ENCODE measurements at places on chromosomes 6 and 20.
A peak's percentile ranks its signal among the peaks of the same experiment; 100 is the strongest.

- no peak overlapping the region for H3K4me3 ChIP-seq
- DNase-seq = no peak
- no peaks in the 10 kb centered on the region for H3K36me3 ChIP-seq
- H3K4me1 ChIP-seq = no peaks in the 10 kb centered on the region
- H3K27ac ChIP-seq = no peak overlapping the region
- H3K27me3 ChIP-seq = peaks cover 3% of the 10 kb centered on the region
Measured at GRCh38 chr6:105769987-105770386, 316.1 kb upstream of the PRDM1 start.

DNA sequence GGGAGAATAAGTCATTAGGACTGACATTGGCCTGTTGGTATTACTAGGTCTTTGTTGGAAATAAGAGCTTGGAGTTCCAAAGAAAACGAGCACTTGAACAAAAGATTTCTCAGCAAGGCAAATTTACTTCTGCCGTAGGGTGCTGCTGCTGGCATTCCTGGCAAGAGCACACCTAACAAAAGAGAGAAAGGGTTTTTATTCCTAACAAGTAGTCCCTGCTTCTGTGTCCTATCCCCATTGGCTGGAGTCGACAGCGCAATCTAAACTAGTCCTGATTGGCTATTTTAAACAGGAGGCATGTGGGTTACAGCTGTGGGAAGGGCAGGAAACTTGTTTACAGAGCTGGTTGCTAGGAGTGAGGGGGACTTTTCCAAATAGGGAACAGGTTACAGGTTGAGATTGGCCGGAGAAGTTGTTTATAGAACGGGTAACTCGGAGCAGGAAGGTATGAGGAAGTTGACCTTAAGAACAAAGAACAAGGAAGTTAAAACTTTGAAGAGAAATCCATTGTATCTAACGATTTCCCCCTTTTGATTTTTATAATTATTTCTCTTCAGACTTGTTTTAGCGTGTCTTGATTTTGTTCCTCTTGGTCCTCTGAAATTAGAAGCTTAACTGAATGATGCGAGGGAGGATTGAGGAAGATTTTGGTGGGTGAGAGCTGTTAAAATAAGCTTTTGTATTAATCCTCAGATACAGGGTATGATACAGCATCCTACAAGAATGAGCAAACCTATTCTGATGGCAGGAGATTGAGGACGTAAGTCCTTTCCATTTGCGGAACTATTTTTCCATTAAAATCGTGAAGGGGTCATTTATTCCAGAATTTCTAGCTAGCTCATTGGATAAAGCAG lies 3.4 kb upstream of the ZNFX1 start:
- no peaks in the 10 kb centered on the region for H3K27me3 ChIP-seq
- H3K27ac ChIP-seq = peak overlapping the region; percentile 96
- peaks cover 44% of the 10 kb centered on the region for H3K4me1 ChIP-seq
- no peak for DNase-seq
- H3K4me3 ChIP-seq = peak overlapping the region; percentile 86

DNA sequence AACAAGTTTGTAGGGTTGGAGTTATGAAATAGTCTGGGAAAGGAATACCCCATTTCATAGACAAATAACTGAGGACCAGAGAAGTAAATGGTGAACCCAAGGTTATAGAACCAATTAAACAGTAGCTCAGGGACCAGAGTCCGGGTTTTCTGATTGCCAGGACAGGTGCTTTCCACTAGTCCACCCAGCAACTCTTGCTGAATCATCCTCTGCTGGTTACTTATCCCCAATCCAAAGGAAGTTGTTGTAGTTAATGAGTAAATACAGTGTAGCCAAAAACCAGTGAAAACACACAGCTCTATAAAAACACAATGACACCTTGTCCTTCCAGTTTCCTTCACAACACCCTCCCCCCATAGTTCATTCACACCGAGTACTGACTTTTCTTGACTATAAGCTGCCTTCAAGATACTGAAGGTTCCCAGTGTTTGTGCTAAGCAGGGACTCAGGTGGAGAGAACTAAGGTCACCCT lies 766 bp upstream of the TINAG start:
- H3K36me3 ChIP-seq = no peaks in the 10 kb centered on the region
- DNase-seq = no peak
- peak overlapping the region; percentile 22 for H3K27ac ChIP-seq
- no peak overlapping the region for H3K4me3 ChIP-seq
- H3K4me1 ChIP-seq = peaks cover 12% of the 10 kb centered on the region
- no peaks in the 10 kb centered on the region for H3K27me3 ChIP-seq

GRCh38 chr20:36030149-36030548 lies 61.8 kb downstream of the CNBD2 start:
- no peaks in the 10 kb centered on the region for H3K36me3 ChIP-seq
- peaks cover 5% of the 10 kb centered on the region for H3K27me3 ChIP-seq
- no peak overlapping the region for H3K4me3 ChIP-seq

All from progenitor cell of endocrine pancreas (in vitro differentiated cells).